ENCODE measurements at places on chromosomes 1 and 21.

DNA sequence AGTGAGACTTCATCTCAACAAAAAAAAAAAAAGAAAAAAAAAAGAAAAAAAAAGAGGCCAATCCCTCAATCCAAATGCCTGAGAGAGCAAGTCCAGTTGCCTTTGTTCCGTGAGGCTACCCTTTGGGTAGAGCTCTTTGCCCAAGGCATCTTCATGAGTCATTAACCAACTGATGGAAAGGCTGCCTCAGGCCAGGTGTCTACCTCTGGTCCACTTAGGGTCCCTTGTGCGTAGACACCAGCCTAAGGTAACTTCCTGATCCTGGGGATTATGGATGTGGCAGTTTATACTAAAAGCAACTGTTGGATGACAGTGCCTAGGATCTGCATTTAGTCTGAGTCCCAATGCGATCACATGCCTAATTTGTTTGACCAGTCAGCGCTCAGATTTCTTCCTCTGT lies 20.7 kb upstream of the ZNF326 start:
- no peak for DNase-seq

- no peak for DNase-seq
Measured at GRCh38 chr1:38284953-38285352, 238.4 kb upstream of the POU3F1 start.

DNA sequence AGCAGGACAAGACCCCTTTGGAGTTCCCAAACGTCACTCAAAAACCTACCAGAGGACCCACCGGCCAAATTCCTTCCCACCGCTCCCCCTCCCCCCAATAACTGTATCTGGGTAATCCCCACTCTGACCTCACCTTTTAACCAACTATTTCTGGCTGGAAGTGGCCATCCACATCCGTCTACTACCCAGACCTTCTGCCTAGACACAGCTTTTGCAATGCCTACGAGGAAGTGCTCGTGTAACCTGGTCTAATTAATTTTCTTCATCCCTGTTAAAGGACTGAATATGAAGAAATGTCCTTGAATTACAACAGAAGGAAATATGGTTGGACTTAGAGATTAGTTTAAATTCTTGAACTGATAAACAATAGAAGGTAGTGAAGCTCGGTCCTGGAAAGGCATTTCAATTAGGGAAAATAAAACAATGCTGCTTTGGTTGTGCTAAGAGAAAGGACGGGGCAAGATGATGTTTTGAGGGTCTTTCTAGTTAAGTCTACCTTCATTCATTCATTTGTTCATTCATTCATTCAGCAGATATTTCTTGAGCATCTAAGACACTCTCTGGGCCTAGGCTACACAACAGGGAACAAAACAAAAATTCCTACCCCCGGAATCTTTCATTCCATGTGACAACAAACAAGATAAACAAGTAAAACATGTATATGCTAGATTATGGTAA lies 18.8 kb downstream of the AVPR1B start:
- no peak for DNase-seq

DNA sequence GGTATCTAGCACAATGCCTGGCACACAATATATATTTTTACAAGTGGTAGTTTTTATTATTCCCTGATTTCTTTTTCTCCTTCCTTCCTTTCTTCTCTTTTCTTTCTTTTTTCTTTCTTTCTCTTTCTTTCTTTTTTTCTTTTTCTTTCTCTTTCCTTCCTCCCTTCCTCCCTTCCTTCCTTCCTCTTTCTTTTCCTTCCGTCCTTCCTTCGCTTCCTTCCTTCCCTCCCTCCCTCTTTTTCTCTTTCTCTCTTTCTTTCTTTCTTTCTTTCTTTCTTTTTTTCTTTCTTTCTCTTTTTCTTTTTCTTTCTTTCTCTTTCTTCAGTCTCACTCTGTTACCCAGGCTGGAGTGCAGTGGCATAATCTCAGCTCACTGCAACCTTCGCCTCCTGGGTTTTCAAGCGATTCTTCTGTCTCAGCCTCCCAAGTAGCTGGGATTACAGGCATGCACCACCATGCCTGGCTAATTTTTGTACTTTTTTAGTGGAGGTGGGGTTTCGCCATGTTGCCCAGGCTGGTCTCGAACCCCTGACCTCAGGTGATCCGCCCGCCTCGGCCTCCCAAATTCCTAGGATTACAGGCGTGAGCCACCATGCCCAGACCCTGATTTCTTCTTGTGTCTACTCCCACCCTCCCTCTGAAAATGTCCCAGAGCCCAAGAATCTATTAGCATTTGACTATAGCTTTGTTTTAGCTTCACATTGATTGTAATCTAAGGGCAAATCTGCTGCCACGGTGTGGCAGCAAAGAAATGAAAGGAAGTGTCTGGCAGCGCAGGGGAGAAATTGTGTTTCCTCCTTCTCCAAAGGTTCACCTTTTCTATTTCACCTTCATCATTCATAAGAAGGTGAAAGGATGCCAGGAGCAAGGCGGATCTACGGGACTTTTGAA lies 19.9 kb upstream of the ABCB10 start:
- no peak for DNase-seq

- no peak for DNase-seq
Measured at GRCh38 chr1:182185842-182186756, 124.6 kb upstream of the ZNF648 start.

- DNase-seq: no peak
Measured at GRCh38 chr1:216178281-216178680, 245.0 kb downstream of the USH2A start.

DNA sequence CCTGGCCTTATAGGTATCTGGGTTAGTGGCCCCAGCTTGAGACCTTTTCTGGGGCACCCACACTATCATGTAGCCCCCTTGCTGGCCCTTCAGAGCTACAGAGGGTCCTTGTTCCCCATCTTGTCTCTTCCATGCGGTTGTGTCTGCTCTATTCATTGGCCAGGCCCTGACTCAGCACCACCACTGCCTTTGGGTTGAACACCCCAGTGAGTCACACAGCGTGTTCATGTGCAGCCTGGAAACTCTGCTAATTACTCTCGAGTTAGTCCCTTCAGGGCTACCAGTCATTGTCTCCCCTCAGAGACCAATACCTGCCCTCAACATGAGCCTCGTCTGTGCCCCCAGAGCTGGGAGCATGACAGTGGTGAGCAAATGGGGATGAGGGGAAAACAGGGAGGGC lies 28.2 kb upstream of the IKBKE start:
- no peak for DNase-seq

- no peak for DNase-seq
Measured at GRCh38 chr1:16212251-16212961, at the start of gene ARHGEF19. TSS of gene ARHGEF19 (minus strand) at chr1:16212652. CDS start at chr1:16209054, 3,598 bp downstream.

- no peak for DNase-seq
Measured at GRCh38 chr1:85340427-85340826, 64.0 kb upstream of the BCL10 start.

DNA sequence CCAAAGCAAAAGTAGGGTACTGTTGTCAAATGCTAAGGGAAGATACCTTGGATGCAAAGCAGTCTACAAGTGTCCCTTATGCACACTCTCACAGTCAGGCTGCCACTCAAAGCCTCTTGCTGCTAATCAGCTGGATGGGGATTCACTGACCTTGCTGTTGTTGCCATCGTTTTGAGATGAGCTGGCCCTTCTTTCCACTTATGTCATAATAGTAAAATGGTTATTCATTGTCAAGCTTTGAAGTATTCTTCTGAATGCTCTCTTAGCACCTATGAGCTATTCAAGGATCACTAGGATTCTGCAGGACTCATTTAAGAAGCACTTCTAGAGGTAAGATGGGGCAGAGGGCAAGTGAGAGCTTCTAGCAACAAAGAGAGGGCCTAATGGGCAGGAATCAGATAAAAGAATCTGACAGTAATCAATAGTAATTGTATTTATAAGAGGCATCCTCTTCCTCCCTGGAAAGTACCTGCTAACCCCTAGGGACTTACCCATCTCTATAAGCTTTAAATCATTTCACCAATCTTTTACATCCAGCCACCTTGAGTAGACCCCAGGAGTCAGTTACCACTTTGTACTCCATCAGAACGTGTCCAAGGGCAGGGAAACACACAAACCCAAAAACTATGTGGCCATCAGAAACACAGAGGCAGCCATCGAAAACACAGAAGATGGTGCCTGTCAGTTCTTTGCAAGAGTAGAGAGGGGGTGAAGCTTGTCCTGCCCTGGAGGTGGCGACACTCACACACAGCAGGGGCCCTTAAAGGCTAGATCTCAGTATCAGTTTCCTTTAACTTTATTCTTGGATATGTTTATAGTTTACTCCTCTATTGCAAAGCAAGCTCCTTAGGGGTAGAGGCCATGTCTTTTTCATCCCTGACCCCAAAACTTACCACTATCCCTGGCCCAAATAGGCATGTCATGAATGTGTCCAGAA lies 103.7 kb upstream of the NFIA start:
- DNase-seq: no peak

GRCh38 chr1:192284927-192285326 lies 31.9 kb upstream of the RGS21 start:
- no peak for DNase-seq

DNA sequence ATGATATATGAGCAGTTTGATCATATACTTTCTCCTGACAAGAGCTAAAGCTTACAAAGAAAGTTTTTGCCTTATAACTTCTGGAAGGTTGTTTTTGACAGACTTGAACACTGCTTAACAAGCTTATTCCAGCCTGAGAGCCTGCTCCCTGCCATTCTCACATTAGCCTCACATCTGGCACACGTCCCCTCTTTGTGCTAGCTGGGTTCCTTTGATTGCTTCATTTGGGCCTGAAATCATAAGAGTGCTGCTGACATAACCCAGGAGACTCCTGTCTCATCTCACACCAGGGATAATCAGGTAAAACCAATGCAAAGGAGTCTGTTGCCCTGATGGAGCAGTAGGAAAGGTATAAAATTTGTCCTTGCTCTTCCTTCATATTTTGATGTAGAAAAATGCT lies 1411.7 kb upstream of the B3GALT2 start:
- no peak for DNase-seq

DNA sequence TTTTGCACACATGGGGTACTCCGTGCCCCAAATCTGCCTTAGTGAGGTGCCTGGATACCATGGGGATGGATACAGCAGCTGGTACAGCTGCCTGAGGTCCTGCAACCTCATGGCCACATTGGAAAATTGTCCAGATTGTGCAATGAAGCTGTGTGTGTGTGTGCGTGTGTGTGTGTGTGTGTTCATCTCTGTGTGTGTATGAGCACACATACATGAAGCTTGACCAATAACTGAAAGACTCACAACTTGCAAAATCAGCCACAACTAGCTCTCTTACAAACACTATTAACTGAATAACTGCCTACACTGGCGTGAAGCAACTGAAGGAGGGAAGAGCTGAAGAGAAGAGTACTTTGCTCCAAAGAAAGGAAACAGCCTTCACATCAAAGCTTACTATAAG lies 78.1 kb downstream of the ERG start:
- DNase-seq: no peak

DNA sequence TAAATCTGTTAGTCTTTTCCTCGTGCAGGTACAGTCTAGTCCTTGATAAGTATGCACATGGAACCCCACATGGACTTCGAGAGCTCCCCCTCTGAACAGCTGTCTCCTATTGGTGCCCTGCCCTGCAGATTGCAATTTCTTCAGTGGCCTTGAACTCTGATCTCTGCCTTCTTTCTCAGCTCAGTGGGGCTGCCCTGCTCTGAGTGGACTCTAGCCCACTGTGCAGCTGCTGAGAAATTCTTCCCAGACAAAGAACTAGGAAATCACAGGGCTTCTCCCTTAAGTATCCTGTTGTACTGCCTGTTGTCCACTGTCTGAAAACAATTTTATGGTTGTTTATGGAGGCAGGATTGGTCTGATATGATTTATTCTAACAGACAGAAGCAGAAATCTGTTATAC lies 38.2 kb downstream of the ADAM30 start:
- DNase-seq: no peak

DNA sequence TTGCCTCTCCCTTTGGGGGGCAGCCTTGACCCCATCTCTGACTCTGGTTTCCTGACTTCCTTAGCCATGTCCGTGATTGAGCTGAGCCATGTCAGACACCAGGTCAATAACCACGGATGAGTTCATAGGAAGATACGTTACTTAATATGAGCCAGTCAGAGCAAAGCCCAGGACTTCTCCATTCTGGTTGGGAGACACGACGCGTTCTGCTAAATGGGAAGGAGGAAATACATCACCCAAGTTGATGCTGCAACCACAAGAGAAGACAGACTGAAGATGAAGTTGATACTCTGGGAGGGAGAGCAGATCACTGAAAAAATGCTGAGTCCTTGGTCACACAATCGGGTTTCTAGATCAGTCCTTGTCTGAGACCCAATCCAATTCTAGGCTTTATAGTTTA lies 90.9 kb downstream of the MATN1 start:
- DNase-seq: no peak

DNA sequence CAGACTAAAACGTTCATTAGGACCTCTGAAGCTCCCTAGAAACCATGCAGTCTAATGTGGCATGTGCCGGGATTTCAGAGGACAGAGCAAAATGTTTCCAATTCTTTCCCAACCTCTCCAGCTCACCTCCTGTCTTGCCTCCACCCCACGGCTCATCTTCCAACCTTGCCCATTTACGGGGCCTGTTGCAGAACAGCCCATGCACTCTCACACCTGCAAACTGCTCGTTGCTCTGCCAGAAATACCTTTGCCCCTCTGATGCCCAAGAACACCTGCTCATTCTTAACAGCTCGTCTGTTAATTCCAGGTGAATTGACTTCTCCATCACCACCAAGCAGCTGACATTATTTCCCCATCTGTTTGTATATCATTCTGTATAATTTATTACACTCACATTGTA lies 53.9 kb upstream of the LBR start:
- DNase-seq: no peak

GRCh38 chr1:99180915-99181314 lies 83.4 kb upstream of the PLPPR4 start:
- DNase-seq: no peak

DNA sequence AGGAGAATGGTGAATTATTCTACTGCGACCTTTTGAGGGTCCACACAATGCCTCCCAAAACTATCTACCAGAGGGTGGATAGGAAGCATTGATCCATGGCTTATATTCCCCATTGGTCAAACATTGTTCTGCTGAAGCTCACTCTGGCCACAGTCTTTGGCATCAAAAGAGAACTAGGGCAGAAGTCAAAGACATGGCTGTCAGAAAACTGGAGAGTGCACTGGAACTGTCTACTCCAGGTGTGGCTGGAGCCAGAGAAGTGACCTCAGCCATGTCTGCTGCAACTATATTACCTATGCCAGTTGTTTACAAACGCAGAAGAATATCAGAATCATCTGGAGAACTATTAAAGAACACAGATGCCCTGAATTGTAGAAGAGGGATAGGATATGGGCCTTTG lies 238.7 kb upstream of the USP25 start:
- no peak for DNase-seq

- no peak for DNase-seq
Measured at GRCh38 chr1:109530457-109531087, 9.1 kb upstream of the GPR61 start.

DNA sequence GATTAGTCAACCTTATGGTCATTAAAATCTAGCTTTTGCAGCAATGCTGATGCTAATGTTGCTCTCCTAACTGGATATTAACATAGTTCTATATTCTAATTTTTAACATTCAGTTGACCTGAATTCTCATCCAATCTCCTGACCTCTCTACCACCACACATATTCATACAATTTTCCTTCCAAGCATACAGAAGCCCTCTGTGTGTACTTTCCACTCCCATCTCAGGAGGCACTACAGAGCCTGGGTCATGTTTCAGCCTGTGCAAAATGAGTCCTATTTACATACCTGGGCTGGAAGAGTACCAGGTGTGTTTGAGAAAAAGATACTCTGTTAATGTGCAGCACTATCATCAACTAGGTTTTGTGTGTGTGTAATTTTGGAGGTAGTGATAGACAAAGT lies 486.3 kb downstream of the NEGR1 start:
- no peak for DNase-seq

GRCh38 chr1:29983321-29983720 lies 740.1 kb downstream of the MATN1 start:
- DNase-seq: no peak
